AG20443 (cell line): ENCODE measurements at places on chromosomes 5 and 9.
A peak's percentile ranks its signal among the peaks of the same experiment; 100 is the strongest.

DNA sequence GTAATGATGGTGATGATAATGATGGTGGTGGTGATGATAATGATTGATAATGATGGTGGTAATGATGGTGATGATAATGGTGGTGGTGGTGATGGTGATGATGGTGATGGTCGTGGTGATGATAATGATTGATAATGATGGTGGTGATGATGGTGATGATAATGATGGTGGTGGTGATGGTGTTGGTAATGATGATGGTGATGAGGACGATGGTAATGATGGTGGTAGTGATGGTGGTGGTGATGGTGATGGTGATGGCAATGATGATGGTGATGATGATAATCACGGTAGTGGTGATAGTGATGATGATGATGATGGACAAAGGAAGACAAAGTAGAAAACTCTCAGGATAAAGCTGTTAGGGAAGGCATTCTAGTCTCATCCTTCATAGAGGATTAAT, 310.5 kb downstream of the MSX2 start:
- DNase-seq = no peak

DNA sequence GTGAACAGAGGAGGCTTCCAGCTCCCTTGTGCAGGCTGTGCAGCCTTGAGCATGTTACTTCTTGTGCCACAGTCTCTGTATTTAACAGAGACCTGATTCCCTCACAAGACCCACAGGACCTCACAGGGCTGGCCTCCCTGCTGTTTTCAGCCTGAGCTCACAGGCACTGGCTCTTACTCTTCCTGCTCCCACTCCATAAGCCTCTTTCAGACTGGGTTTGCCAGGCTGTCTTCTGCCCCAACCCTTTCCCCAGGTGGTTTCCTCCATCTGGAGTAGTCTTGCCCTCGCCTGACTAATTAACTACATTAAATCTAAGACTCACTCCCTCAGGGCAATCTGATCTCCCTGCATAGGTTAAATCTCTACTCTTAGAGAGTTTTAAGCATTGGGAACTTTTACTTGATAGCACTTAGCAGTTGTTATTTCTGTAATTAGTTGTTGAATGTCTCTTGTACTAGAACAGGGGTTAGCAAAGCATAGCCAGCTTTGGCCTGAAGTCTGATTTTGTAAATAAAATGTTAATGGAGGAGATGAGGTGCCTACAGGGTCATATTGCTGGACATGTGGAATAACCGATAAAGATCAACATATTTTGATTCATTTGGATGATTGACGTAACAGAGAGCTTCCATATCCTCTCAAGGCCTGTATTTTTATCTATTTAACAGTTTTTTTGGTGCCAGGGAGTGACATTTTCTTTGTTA, 28.6 kb upstream of the SPATA31E1 start:
- no peak for DNase-seq

DNA sequence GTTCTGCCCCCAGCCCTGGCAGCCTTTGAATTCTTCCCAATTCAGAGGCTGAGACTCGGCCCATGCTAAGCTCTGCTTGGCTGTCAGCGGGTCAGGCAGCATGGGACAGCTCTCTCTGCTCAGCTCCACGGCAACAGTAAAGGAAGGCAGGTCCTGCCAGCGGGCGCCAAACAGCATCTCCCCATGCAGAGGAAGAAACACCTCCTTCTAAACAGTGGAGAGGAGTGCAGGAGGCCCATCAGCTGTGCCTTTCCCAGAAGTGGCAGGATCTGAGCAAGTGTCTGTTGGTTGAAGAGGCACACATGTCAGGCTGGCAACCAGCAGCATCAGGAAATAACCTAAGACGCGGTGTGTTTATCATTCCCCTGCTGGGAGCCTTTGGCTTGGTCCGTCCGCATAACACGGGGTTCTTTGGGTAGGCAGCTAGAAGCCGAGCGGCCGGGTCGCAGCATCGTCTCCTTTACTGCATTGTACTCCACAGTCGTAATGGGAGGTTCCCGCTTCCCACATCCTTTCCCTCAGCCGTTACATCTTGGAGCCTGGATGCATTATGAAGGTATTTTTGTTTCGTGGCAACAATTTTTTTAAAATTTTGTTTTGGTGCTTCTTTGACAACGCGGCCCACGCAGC, 42.7 kb upstream of the NCS1 start:
- DNase-seq = no peak

DNA sequence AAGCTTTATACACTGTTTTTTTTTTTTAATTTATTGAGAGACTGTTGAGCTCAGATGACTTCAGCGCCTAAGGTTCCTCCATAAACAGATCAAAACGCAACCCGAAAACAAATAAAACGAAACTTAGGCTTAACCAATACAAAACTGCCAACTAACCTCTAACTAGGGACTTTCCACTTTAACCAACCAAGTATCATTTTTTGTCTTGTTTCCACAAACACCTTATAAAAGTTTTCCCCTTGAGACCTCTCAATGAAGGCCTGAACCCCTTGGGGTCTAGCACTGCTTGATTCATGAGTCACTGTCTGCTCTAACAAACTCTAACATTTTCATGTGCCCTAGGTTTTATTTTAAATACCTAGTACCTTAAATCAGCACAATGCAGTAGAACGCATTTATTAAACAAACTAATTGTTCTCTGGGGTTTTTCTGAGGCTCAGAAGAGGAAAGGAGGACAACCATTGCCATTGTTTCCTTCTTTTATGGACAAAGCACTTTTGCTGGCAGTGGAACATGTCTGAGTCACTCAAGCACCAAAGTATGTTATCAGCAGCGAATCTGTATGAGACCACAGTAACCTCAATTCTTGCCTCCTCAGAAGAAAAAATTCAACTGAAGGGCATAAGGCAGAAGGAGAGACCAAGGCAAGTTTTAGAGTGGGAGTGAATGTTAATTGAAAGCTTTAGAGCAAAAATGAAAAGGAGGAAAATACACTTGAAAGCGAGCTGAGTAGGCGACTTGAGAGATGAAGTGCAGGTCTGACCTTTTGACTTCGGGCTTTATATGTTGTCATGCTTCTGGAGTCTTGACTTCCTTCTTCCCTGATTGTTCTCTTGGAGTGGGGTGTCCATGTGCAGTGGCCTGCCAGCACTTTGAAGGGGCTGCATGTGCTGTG, 97.7 kb upstream of the HCN1 start:
- DNase-seq = no peak

GRCh38 chr5:108749128-108749861, 1.6 kb downstream of the FER start:
- peak; percentile 81 for DNase-seq

DNA sequence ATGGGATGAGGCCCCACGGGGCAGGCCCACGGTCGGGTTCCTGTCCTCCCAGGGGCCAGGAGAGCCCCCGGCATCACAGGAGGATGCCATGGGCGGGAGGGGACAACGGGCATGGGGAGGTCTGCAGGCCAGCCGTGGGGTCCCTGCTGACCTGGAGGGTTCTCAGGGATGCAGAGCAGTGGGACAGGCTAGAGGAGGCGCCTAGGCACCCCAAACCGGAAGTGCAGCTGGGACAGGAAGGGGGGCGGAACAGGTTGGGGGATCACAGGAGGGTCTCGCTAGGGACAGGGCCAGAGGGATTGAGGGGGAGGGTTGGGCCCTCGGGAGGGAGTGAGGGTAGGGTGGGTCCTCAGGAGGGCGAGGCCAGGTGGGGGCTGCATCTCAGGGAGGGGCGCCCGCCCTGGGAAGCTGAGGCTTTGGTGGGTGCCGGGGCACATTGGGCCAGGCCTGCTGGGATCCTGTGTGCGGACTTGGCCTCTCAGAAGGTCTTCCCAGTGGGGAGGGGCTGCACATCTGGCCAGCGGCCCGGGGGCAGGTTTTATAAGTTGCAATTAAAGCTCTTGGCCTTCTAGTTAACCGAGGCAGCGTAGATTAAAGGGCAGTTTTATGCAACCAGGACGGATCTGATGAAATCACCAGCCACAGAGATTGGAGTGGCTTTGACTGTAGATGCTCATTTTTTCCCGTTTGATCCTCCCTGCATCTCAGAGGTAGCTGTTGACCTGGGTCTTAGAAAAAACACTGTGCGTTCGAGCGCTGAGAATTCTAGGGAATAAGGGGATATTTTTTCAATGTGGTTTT, 20.1 kb downstream of the NKD2 start:
- DNase-seq = no peak

- DNase-seq = no peak
Measured at GRCh38 chr5:44568519-44568918, 179.3 kb upstream of the FGF10 start.

GRCh38 chr5:82058710-82059109, 86.9 kb downstream of the ATG10 start:
- peak; percentile 42 for DNase-seq

DNA sequence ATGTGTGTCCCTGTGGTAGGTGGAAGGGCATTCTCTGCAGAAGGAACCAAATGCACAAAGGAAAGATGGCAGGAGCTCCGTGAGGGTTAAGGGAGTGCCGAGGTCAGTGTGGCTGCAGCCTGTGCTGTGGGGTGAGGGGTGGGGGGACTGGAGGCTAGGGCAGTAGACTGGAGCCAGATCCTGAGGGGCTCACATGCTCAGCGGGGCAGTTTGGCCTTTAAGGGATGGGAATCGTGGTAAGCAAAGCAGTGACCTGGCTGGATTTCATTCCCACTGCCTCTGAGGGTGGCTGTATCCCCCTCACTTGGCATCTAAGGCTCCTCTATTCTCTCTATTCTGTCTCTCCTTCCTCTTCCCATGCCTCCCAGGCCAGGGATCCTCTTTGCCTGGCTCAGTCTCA, 15.6 kb downstream of the PITX1 start:
- no peak for DNase-seq

GRCh38 chr9:73039271-73040263, 86.7 kb upstream of the ALDH1A1 start:
- peak; percentile 40 for DNase-seq

GRCh38 chr5:78777901-78778300, 129.3 kb upstream of the LHFPL2 start:
- no peak for DNase-seq

GRCh38 chr9:83512621-83513020, 25.6 kb downstream of the FRMD3 start:
- DNase-seq = no peak

DNA sequence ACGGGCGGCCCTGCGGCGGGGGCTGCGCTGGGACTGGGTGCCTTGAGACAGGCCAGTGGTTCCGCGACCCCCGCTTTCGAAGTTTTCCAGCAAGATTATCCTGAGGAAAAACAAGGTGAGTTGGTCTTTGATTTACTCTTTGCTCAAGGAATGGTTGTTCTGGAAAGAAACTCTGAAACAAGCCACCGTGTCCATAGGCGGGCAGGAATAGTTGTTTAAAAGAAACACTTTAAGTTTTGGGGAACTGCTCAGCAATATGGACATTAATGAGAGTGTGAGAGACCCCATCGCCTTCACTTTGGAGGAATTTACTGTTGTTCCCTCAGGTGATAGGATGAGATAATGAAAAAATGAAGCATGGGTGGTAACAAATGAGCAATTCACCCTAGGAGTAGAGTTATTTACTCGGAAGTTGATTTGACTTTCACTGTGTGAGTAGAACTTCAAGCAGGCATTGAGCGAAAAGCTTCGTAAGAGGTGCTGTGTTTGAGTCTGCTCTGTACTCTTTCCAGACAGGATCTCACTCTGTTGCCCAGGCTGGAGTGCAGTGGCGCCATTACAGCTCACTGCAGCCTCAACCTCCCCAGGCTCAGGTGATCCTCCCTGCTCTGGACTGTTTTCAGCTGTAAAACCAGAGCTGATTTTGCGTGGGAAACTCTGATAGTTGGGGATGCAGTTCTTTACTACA, 1.1 kb downstream of the DMRTA1 start:
- no peak for DNase-seq

DNA sequence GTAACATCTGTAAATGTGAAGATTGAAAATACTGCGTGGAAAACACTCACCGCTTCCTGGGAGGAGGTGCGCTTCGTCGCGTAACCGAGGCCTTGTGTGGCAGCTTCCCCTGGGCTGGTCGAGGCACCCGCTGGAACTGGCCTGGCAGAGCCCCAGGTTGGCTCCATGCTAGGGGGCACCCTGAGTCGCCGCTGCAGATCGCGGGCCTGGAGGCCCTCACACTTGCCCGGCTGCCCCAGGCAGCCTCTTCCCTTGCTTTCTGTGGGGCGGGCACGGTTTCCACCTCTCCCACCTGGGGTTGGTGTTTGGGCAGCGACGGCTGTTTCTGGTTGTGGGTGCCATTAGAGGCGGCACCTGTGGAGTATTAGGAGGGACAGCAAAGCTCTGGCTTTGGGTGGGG, 852 bp downstream of the ZNF354C start:
- no peak for DNase-seq

DNA sequence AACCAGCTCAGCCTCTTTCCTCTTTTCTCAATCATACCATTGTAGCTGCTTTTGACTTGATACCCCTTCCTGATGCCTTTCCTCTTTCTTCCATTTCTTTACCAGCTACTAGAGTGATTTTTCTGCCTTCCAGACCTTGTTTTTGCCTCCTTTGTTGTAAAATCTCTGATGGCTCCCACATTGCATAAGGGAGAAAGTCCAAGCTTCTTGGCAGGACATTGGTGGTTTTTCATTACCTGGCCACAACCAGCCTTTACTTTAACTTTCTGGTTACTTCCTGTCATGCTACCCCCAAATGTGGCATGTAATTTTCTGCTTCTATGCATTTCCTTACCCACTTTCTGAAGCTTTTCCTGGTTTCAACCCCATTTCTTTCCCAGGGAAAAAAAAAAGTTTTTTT, 452.5 kb downstream of the TMEM38B start:
- no peak for DNase-seq

DNA sequence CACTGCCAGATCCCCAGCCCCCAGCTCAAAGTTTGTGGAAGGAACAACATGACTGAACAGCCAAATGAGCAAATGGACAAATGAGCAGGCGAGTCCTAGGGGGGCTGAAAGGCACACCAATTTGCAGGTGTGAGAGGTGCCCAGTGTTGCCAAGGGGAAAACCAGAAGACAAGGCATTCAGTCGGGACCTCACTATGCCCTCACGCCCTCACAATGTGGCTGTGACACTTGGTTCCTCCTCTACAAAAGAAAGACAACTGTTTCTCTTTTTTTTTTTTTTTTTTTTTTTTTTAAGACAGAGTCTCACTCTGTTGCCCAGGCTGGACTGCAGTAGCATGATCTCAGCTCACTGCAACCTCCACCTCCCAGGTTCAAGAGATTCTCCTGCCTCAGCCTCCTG, 28.0 kb downstream of the TNIP1 start:
- DNase-seq = no peak

GRCh38 chr5:31347552-31347905, 154.0 kb downstream of the CDH6 start:
- no peak for DNase-seq

DNA sequence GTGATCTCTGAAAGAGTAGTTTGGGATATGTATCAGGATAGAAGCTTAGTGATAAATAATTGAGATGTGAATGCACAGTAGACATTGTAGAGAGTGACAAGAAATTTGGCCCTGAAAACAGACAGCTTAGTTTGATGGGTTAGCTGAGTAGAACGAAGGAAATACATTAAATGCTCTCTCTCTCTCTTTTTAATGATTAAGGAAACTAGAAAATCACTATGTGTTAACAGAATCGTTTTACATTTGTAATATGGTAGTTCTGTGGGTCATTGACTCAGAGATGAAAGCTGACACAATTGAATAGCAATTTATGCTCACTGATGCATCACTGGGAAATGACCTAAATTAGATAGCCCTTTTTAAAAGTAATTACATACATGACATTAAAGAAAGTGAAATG, 739.8 kb upstream of the PTPRD start:
- DNase-seq = no peak
